ENCODE measurements at places on chromosomes 4 and X. TPM values are rescaled to one million over a fixed set of nuclear protein-coding genes. Genes with fewer than 3 reads are reported as not detected.

DNA sequence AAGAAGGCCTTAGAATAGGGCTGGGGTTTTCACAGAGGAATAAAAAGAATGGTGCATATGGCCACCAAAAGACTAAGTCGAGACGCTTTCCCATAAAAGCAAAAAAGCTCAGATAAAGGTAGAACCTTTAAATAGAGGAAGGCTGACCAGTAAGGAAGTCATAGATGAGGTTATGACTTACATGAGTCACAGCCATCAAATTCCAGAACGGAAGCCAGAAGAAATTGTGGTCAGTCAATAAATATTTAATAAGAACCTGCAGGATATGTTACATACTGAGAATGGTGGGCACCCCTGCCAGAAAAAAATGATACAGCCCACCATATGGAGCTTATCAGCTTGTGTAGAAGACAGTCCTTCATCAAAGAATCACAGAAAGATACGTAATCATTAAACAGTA lies 120.1 kb downstream of the MANBA start:
- DNase-seq = no peak

DNA sequence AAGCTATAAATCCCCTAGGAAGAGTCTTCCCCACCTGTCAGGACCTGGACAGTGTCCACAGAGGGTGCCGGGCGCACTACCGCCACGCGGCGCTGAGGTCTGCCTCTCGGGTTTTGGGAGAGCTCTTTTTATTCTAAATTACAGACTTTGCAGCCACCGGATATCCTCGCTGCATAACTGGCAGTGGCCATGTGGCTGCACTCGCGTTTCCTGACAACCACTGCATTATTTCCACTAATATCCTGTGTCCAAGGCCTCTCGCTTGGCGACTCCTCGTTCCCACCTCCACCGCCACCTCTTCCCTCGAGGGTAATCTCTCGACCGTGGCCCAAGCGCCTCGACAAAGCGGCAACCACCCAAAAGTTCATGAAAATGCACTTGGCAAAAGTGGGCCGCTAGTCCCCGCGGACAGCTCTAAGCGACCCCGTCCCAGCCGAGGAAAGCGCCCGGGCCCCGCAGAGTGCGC lies 512 bp upstream of the TMEM131L start:
- DNase-seq = peak; percentile 53

- DNase-seq = no peak
Measured at GRCh38 chr4:55318175-55319129, 27.6 kb upstream of the SRD5A3 start.

DNA sequence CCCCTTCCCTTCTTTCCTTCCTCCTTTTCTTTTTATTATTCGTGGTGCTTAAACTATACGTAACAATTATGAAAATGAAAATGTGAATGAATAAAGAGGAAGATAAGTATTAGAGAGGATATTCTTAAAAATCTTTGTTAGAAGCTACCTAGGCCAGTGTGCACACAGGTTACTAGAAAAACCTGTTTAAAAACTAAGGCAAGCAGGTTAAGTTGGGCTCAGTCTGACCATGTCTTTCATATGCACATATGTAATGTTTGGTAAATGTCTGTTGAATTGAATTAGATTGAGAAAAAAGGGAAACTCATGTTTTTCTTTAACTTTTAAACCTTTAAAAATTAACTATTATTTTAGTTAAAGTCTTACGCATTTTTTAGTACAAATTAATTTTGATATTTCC lies 7.8 kb downstream of the SHROOM3 start:
- no peak for DNase-seq

C4orf36 gene
- total RNA-seq = not detected

- no peak for DNase-seq
Measured at GRCh38 chr4:174752026-174752425, 77.0 kb downstream of the GLRA3 start.

DNA sequence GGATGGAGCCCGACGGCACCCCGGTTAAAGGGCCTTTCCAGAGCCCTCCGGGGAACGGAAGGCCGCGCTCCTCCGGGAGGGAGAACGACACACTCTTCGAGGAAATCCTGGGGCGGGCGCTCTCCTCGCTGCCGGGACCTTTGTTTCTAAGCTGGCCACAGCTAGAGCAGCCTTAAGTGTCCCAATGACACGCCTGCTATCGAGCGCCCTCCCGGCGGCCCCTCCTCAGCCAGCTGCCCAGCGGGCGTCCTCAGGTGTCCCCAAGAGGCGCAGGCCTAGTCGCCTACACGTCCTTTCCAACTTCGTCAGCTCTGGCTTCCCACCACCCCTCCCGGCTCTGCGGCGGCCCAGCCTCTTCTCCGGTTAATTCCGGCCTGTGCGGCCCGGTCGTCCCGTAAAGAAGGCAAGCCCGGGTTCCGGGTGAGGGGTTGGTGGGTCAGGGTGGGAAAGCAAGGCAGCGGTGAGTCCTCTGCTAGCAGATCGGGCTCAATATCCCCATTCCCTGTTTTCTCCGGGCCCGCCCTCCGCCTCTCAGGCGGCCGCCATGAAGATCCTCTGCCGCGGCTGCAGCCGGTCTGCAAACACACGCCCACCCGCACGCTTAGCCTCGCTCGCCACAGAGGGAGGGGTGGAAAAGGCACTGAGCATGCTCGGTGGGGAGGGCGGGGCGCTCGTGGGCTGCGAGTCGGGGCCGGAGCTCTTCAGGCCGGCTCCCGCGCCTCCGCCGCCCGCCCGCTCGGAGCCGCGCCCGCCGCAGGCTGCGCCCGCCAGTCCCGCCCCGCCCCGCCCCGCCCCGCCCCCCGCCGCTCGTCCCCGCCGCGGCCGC lies at the start of gene RAP1GDS1:
Gene RAP1GDS1 (plus strand): TSS at position 806 of the 826 bp plus-strand sequence. CDS start 182 bp downstream, outside the sequence.
- peak; percentile 91 for DNase-seq

DNA sequence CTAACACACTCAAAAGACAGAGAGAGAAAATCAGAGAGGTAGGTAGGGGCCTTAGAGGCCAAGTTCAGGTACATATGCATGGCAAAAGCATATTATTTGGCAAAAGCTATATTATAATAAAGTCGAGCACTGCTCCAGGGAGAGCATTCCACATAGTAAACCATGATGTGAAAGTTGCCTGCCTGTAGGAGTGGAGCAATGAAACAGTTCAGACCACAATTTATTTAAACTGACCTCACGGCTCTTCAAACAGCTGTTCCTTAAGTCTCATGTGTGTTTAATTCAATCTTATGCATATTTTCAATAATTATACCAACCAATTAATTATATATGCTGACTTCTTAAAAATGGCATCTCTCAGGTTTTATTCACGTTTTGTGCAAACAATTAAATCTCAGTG lies 3.3 kb downstream of the RFC1 start:
- no peak for DNase-seq

KLB gene
- total RNA-seq = not detected

DNA sequence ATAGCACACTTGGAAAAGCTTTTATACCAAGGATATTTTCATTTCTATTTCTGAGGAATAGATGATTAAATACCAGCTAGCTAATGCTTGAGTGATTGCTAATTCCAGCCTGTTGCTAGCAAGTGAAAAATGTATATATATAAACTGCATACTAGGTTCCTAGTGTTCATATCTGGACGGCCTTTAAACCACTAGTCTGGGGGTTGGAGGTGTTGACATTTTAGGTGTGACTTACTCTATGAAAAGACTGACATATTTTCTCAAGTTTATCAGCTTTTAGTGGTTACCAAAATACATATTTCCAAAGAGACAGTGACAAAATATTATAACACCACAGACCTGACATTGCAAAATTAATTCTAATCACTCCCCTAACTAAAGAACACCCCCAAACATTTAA lies 44.7 kb downstream of the MTMR8 start:
- DNase-seq = no peak

GPR119 gene
- not detected for total RNA-seq

DNA sequence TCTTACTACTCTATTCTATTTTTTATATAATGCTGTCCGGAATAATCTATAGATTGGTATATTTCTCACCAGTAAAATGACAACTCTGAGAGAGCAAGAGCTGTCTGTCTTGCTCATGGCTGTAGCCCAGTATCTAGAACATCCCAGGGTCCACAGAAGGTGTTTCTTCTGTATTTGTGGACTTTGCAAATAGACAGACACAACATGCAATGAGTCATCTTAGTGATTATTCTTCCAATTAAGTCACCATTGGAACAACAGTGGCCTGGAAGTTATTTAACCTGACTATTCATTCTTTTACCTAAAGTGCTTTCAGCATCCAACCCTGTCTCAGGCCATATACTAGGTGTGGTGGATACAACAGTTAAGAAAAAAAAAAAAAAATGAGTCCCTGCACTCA lies 179.5 kb downstream of the PPARGC1A start:
- no peak for DNase-seq

NPNT gene
- total RNA-seq = not detected

NR3C2 gene
- 5.7 TPM for total RNA-seq
